ENCODE measurements at places on chromosomes 13 and 19. TPM values are rescaled to one million over a fixed set of nuclear protein-coding genes. Genes with fewer than 3 reads are reported as not detected.

The OR1I1 gene
- total RNA-seq = not detected

The OR7C1 gene
- total RNA-seq = not detected

The TMC4 gene
- 0.26 TPM for total RNA-seq

The LHB gene
- 0.48 TPM for total RNA-seq

The RUBCNL gene
- 0.73 TPM for total RNA-seq

- no peak for DNase-seq
These were observed 502.3 kb downstream of the TBC1D4 start for GRCh38 chr13:74979703-74980102.

GRCh38 chr19:12787458-12787857, 3.8 kb upstream of the JUNB start:
- DNase-seq = no peak

DNA sequence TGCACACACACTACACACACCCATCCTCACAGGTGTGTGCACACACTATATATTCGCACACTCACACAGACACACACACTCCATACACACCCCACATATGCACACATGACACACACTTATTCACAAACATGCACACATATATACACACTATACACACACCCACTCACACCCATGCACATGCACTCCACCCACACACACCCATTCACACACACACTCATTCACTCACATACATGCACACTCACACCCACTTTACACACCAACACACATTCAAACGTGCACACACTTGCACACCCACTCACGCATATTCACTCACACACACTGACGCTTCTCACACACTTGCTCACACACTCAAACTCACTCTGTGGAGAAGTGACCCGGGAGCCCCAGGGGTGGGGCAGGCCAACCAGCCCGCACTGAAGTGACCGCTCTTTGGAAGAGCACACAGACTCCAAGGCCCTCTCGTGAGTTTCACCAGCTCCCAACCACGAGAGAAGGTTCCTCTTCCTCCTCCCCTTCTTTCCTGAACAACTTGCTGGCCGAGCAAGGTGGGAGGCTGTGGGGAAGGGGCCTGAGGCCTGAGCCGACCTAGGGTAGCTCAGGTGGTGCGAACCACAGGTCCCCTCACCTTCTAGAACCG, 86.1 kb upstream of the TM9SF2 start:
- DNase-seq = no peak

DNA sequence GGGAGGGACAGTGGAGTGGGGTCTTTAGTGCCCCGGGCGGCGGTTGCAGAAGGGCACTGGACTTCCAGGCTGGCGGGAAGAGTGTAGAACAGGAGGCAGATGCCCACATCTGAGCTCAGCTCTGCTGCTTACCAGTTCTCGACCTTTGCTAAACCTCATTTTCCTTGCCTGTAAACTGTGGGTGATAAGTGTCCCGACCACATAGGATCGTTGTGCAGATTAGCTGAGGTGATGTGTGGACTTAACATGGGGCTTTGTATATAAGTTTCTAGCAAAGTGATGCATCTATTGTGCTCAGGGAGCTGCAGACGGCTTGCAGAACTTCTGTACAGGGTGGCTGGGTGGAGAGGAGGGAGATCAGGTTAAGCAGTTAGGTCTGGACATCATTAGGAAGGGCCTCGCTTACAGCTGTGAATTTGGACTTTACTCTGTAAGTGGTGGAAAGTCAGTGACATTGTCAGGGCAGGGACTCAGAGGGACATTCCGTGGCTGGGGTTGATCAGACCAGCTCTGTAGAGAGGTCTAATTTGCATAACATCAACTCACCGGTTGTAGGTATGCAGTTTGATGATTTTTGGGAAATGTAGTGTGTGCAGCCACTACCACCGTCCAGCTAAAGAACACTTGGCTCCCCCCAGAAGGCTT, 70.0 kb downstream of the SPATA13 start:
- no peak for DNase-seq

GRCh38 chr19:34838753-34839431, 65.9 kb upstream of the ZNF599 start:
- DNase-seq = peak; percentile 39

- peak; percentile 30 for DNase-seq
These were observed 579.5 kb downstream of the UQCRFS1 start for GRCh38 chr19:28633319-28634018.

GRCh38 chr13:109400624-109401257, 385.6 kb downstream of the IRS2 start:
- DNase-seq = no peak

DNA sequence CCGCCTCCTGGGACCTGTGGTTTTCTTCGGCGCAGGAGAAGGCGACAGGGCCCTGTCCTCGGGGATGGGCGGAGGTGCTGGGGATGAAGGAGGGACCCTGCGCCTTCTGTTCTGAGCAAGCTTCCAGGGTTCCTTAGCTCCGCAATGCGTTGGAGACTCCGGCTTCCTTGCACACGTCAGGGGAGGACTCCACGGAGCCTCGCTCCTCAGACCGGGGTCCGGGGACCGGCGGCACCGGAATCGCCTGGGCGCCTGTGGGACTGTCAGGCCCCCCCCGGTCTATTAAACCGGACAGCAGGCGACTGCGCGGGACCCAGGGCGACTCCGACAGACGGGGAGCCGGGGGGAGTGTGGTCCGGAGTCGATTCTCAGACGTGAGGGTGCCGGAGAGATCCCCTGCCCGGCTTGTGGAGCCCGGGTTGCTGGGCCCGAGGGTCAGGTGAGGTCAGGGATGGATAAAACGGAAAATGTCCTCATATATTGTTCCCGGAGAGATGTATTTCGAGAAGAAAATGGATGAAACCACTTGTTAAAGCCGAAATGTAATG, 227.4 kb downstream of the TEX29 start:
- no peak for DNase-seq

DNA sequence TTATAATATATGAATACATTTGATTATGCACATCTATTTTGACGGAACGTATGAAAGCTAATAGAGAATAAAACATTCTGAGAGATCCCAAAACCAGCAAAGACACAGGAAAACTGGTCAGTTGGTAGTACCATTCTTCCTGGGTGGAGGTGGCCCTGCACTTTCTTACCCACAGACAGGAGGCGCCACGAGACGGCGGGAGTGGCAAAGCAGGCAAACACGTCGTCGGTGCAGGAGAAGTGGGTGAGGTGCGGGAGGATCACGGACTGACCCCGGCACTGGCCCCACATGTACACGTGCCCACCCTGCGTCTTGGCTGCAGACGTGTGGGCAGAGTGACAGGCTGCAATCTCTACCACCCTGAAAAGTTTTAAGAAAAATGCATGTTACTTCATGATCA, 36.1 kb downstream of the RCBTB1 start:
- DNase-seq = no peak

DNA sequence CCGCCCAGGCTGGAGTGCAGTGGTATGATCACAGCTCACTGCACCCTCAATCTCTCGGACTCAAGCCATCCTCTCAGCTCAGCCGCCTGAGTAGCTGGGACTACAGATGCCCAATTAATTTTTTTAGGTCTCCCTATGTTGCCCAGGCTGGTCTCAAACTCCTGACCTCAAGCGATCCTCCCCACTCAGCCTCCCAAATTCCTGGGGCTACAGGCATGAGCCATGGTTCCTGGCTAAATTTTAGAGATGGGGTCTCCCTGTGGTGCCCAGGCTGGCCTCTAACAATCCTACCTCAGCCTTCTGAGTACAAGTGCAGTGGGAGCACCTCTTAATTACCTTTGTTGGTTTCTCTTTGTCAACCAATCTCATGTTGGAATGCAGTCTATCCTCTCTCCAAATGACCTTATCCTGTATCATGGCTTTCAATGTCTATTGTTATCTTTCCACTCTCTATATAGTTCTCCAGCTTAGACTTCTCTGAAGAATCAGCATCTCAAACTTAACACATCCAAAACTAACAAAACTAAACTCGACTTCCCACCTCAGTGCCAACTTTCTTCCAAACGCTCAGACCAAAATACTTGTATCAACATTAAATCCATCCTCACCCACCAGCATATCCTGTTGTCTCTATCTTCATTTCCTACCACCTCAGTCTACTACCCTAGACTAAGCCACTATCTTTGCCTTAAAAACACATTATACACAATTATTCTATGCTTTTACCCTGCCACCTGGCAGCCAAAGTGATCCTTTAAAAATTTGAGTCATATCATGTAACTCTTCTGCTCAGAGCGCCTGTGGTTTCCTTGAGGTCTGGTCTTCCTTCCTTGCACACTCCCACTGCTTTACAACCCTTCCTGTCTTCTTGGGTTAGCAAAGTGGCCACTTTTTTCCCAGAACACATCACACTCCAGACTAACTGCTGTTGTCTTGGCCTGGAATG, 6.7 kb downstream of the TPT1 start:
- peak; percentile 53 for DNase-seq

DNA sequence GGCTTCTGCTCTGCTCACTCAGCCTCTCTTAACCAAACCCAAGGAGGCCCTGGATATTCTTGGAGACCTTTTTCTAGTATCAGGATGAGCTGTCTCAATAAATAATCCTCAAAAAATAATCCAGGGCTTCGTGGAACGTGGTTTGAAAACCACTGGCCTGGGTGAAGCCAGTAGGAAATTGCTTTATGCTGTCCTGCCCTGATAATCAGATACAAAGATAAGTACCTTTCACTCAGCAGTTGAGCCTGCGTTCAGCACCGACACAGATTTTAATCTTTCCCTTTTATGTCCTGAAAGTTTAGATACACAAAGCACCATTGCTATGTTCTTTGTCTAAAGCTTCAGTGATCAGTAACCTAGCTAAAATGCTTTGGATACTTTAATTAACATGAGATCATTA, 460.0 kb downstream of the RFC3 start:
- no peak for DNase-seq

DNA sequence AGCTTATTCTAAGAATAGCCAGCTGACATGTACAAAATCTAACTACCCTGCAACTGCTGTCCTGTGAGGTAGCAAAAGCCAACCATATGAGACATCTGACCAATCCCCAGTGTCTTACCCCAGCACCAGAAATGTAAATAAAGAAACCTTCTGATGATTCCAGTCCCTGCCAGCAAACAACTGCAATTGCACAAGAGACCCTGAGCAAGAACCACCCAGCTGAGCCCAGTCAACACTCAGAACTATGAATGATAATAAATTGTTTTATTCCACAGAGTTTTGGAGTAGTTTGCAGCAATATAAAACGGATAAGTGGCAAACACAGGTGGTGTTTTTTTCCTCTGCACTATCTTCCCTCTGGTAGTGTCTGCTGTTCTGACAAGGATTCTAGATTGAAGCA, 94.9 kb downstream of the ERCC5 start:
- no peak for DNase-seq

DNA sequence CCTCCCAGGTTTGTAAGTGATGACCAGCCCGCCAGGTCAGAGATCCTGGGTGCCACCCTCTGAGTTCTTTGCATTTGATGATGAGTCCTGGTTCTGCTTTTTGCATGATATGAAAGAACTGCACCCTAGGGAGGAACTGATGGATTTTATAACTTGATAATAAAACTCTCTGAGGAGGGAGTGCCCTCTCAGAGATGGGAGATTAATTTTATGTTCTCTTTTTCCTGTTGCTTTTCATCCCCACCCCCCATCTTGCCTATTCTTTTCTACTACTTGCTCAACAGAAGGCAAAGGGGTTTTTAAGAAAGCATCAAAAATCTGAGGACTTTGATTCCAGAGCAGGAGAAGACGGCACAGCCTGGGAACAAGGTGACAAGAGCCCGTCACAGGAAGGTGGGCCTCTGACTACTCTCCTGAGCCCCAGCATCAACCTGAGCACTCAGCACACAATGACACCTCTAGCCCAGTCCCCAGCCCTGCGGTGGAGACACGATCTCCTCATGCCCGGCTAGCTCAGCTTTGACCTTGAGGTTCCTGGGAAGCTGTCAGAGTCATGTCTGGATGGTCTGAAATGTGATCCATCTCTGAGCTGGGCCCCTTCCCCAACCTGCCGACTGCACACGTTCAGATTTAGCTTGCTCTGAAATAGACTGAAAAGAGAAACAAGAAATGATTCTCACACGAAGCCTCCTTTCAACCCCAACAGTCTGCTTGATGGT, 69.1 kb downstream of the SIAH3 start:
- no peak for DNase-seq

DNA sequence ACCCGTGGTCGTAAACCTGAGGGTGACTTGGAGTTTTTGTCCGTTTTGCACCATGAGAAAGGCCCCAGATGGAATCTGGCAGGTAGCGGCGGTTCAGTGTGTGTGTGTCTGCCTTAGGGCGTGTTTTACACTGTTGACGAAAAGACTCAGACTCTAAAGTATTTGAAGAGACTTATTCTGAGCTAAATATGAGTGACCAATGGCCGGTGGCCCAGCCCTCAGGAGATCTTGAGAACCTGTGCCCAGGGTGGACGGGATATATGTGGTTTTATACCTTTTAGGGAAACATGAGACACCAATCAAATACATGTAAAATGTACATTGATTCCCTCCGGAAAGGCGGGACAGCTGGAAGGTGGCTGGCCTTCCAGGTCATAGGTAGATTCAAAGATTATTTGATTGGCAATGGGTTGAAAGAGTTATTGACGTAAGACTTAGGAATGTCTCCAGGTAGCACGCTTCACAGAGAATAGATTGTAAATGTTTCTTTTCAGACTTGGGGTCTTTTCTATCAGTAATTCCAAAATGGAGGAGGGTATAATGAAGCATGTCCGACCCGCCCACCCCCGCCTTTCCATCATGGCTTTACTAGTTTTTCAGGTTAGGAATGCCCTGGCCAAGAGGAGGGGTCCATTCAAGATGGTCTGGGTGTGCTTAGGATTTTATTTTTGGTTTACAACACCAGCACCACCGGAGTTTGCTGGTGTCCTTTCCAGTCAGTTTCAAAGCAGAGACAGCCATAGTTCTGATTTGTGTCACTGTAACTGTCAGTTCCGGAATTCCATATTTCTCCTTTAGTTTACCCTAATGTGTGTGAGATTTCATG, 1.0 kb upstream of the ZNF529 start:
- DNase-seq = no peak

DNA sequence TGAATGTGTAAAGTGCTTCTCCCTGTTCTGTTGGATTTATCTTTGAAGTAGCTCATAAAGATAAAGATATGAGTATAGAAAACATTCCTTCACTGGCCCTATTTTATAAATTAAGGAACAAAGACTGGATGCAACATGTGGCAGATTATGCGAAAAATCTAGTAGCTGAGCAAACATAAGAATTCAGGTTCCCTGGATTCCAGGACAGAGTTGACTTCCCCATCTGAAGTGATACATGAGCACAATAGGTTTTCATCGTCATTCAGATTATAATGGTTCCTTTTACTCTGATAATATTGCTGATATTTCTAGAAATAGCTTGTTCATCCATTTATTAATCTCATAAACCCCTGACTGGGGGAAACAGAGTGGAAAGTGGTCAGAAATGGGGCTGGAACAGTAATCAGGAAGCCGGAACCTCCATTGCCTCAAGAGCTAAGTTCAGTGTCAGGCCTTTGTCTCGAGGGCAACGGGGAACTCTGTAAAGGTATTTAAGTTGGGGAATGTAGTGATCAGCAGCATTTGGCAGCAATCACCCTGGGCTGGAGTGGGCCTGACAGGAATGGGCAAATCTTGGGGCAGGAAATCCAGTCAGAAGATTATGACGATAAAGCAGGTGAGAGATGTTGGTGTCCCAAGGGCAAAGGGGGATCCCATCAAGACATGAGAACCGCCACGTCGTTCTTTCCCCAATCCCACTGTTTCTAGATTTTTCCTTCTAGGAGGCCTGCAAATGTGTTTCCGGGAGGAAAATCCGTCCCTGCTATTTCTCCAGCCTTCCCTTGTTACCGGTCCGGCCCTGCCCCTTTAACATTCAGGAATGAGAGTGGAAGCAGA, 232.5 kb upstream of the SERP2 start:
- peak; percentile 18 for DNase-seq

- no peak for DNase-seq
These were observed 19.3 kb upstream of the SDHAF1 start for GRCh38 chr19:35975608-35976214.

All from activated CD4-positive, alpha-beta memory T cell treated with anti-CD3 and anti-CD28 coated beads for 36 hours (primary cell).